ENCODE measurements at places on chromosomes 13 and 19.

DNA sequence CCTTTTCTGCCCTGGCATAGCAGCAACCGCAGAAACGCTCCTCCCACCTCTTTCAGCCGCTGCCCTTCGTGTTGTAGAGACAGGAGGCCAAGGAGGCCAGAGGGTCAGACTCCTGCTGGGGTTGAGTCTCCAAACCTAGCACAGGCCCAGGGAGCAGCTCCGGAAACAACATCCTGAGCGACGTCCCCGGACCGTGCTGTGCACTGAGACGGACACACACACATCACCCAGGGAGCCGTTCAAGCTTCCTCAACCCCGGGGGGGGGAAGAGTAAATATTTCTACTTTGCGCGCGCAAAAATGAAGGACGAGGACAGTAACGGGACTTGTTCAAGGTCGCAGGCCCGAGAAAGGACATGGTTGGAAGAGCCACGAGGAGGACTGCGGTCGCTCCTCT lies 657 bp downstream of the ZNF550 start:
- peak; percentile 39 for DNase-seq

DNA sequence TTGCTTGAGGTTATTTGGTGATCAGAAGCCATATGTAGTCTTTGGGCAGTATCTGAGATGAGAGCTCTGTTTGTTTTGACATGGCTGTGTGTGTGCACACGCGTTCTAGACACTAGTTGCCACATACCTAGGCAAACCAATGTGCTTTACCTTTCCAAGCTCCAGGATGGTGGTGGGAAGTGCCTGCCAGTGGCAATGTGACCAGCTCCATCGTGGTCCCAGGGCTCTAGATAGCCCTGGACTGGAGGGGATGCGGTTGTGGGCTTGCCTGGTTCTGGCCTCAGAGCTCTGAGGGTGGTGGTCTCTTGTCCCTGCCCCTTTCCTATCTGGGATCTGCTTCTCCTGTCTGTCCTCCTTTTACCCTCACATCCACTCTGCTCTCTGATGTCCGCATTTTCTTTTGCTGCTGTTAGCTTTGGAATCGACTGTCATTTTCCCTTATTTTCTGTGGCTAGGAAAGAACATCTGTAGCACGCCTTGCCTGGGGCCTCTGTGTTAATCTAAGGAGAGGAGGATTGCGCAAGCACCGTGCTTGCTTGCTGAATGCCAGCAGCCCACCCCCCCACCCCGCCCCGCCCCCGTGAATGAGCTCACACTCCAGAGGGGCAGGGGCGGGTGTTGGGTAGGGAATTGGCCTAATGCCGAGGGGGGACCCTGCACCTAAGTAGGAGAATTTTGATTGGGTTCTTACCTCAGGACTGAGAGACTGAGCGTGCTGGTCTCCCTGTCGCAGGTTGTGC lies 89.5 kb downstream of the ARHGEF7 start:
- no peak for DNase-seq

- DNase-seq: peak; percentile 71
These were observed 19.4 kb downstream of the ACTN4 start for GRCh38 chr19:38666663-38667511.

GRCh38 chr19:400976-401865 lies 7.7 kb downstream of the C2CD4C start:
- DNase-seq: no peak

GRCh38 chr13:85316506-85317025 lies 482.7 kb downstream of the SLITRK6 start:
- DNase-seq: no peak

GRCh38 chr13:100447831-100448230 lies 140.8 kb downstream of the GGACT start:
- no peak for DNase-seq

DNA sequence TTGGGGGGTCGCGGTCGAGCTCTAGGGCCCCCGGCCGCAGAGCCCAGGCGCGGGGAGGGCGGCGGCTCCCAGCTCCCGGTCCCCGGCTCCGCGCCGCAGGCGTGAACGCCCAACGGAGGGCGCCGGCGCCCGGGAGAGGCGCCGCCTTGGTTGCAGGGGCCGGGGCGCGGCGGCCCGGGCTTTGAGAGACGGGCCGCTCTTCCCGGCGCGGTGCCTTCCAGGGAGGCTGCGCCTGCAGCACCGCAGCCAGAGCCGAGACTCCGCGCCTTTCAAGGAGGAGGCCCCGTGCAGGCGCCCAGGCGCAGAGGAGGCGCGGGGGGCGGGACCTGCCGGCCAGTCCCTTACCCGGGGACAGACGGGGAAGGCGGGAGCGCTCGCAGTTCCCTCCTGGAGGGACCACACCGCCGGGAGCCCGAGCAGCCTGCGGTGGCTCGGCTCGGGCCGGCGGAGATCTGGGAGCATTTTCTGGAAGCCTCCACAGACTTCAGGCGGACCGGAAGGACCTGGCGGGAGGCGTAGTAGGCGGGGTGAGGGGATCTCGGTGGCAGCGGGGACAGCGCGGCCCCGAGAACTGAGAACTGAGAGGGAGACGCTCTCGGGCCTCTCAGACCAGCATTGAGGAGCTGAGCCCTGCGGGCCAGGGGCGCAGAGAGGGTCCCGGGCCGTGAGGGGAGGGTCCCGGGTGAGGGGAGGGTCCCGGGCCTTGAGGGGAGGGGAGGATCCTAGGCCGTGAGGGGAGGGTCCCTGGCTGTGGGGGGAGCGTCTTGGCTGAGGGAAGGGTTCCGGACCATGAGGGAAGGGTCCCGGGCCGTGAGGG lies 25.5 kb upstream of the MCF2L start:
- DNase-seq: peak; percentile 58

GRCh38 chr19:29872224-29872731 lies 60.5 kb downstream of the CCNE1 start:
- DNase-seq: no peak

All from GM10248 (cell line).